Articular chondrocyte of knee joint (primary cell): ENCODE measurements at places on chromosomes 12 and 14. TPM values are rescaled to one million over a fixed set of nuclear protein-coding genes. Genes with fewer than 3 reads are reported as not detected.

Gene SLC6A15
- total RNA-seq, result 0.11 and 0.13 TPM in 2 replicates

Gene ART4
- 0.11 TPM in 1 of 2 replicates, not detected in the other for total RNA-seq

Gene ALG10
- 9.8 and 10.3 TPM in 2 replicates for total RNA-seq

Gene CAPZA3
- total RNA-seq, result not detected in 2 replicates
